Activated naive CD8-positive, alpha-beta T cell treated with anti-CD3 and anti-CD28 coated beads, Interleukin-2, amount 10 ng/mL, durations not matched to agents 7 days and 5 days (primary cell): ENCODE measurements at places on chromosomes 12 and 14.

- no peak for DNase-seq
- peaks cover 1% of the 10 kb centered on the region for H3K4me1 ChIP-seq
- H3K27me3 ChIP-seq = peaks cover 1% of the 10 kb centered on the region
- peaks cover 3% of the 10 kb centered on the region for H3K36me3 ChIP-seq
These were observed 142.1 kb downstream of the DYRK2 start for GRCh38 chr12:67790660-67791059.

DNA sequence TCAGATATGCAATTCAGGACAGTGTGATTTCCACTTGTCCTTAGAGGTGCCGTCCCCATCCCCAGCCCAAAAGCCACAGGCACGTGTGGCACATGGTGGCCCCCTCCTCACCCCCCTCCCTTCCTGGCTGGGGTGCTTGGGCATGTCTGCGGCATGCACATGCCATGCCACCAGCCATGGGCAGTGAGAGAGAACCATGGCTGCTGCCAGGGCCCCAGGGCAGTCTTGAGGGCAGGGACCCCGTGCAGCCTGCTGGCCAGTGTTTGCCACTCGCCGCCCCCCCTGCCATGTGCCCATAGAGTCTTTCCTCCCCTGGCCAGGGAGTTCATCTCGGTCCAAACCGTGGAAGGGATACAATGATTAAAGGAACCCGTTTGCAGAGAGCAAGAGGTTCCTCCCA lies 41.5 kb downstream of the TNFAIP2 start:
- H3K27ac ChIP-seq = no peak overlapping the region
- peaks cover 4% of the 10 kb centered on the region for H3K27me3 ChIP-seq
- H3K4me3 ChIP-seq = no peak overlapping the region
- DNase-seq = no peak

DNA sequence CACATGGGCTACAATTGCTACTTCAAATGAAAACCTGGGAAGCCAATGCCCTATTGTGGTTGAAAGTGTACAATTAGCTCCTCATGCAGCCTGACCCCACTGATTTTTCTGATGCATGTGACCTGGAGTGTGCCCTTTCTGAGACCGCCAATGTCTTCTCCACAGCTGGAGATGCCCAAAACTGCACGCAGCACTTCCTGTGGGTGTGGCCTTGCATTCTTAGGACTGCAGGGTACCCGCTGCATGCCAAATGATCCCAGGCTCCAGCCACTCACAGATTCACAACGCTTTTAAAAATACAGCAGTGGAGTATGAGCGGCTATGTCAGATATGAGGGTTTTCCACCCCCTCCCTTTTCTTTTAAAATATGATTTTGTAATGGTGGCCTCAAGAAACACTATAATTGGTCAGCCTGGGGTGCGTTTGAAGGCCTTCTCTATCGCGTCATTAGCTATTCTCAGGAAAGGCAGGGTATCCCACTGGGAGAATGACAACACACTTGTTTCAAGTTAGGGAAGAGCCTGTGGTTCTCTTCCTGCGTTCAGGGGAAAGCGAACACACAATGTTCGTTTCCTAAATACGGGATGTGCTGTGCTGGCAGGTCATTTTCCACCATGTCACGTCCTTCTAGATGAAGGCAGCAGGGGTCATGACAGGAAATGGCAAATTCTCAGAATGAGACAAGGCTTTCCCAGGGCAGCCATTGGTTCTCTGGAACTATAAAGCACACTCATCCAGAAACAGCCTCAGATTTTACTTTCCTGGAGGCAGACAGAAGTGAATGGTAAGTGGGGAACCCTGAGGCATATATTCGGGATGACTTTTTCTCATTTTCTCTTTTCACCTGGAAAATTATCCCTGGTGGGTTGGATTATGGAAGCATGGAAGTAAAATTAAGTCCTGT lies at the start of gene APOLD1:
Gene APOLD1 (plus strand): TSS at position 749 of the 904 bp plus-strand sequence. CDS start 33 bp downstream, at position 782.
- peaks cover 33% of the 10 kb centered on the region for H3K4me1 ChIP-seq
- DNase-seq = no peak
- peak within 1 kb of the TSS; percentile 45 for H3K27ac ChIP-seq
- peak within 1 kb of the TSS; percentile 68 for H3K4me3 ChIP-seq
- no peaks in the 10 kb centered on the region for H3K36me3 ChIP-seq

DNA sequence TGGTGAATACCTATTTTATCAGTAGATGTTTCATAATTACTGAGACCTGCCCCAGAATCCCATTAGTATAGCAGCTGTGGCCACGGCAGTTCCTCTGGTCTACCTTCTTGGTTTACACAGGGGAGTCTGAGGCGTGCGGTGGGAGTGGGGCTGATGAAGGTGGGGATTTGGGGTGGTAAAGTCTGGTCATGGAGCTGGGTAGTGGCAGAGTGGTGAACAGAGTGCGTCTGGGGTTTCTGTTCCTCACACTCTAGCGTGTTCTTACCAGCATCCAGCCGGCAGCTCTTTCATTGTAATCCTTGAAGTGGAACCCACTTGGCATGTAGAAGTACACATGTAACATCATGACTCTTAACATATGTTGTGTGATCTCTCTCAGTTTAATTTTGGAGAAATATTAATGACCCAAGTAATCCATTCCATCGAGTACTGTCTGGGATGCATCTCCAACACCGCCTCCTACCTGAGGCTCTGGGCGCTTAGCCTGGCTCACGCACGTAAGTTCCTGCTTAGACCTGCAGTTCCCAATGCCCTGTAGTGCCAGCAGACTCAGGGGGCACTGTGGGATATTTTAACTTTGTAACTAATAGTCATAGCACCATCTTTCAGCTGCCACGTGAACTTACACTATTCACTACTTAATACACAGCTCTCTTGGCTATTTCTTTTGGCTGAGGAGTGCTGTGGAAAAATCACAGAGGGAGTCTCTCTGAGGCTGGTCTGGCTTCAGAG lies 7.9 kb upstream of the DNAH10 start:
- no peak overlapping the region for H3K4me3 ChIP-seq
- peaks cover 5% of the 10 kb centered on the region for H3K4me1 ChIP-seq
- peaks cover 15% of the 10 kb centered on the region for H3K36me3 ChIP-seq
- DNase-seq = no peak
- no peak overlapping the region for H3K27ac ChIP-seq
- H3K27me3 ChIP-seq = no peaks in the 10 kb centered on the region

- no peak overlapping the region for H3K27ac ChIP-seq
- DNase-seq = no peak
- peaks cover 9% of the 10 kb centered on the region for H3K4me1 ChIP-seq
- peaks cover 1% of the 10 kb centered on the region for H3K36me3 ChIP-seq
- peaks cover 5% of the 10 kb centered on the region for H3K27me3 ChIP-seq
These were observed 16.3 kb upstream of the ABHD12B start for GRCh38 chr14:50855558-50855957.

DNA sequence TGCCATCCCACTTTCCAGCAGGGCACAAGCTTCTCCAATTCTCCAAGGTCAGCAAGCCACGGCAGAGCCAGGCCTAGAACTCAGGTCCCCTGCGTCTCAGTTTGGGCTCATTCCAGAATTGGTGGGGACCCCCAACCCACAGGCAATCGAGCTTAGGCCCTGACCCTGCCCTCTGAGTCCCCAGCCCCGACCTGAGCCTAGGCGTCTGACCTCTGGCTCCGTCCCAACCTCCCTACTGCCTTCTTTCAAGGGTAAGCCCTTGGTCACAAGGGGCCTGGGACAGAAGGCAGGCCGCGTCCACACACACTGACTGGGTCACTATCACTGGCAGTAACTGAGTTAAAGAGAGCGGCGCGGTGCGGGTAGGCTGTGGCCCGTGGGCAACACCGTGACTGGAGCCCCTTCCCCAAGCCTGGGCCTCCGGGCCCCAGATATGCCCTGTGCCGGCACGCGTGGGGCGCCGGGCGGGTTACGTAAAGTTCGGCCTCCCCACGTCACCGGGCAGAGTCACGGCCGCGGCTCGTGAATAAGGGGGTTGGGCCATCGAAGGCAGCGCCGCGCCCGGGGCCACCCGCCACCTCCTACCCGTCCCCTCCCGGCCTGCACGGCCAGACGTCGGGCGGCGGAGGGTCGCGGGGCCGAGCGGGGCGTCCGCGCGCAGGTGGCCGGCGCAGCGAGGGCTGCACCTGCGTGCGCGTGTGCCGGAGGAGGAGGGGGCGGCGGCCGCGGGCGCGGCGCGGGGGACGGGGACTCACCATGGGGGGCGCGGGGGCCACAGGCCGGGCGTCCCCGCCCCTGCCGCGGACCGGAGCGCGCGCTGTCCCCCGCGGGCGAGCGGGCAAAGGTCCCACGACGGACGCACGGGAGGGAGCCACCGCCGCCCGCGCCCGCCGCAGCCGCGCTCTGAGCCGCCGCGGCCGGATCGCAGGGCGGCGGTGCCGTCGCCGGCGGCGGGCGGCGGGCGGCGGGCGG lies 516 bp downstream of the ANKRD9 start:
- H3K27ac ChIP-seq = no peak overlapping the region
- no peaks in the 10 kb centered on the region for H3K27me3 ChIP-seq
- peak; percentile 63 for DNase-seq
- H3K4me1 ChIP-seq = peaks cover 6% of the 10 kb centered on the region
- H3K36me3 ChIP-seq = peaks cover 4% of the 10 kb centered on the region

DNA sequence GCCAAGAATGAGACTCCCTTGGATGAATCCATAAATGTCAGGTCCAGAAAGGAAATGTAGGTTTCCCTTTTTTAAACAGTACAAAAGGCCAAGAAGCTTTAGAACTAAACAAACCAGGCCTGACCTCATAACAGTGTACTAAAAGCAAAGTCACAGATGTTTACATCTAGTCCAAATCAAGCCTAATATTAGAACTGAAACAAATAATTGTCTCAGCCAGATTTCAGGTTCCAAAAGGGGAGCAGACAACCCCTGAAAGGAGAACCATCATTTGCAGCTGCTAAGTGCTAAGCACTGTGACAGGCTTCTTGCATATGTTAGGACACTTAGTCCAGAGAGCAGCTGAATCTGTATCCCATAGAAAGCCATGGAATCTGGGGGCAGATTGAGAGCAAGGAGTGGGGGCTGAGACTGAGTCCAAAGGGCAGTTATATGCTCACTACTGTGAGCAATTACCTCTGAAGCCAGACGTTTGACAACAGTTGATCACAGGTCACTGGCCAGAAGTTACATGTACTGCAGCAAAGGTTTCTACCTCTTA lies 90.1 kb downstream of the STXBP6 start:
- no peak overlapping the region for H3K4me3 ChIP-seq
- no peaks in the 10 kb centered on the region for H3K36me3 ChIP-seq
- H3K27me3 ChIP-seq = peaks cover under 1% of the 10 kb centered on the region
- H3K27ac ChIP-seq = no peak overlapping the region
- no peaks in the 10 kb centered on the region for H3K4me1 ChIP-seq
- DNase-seq = no peak

DNA sequence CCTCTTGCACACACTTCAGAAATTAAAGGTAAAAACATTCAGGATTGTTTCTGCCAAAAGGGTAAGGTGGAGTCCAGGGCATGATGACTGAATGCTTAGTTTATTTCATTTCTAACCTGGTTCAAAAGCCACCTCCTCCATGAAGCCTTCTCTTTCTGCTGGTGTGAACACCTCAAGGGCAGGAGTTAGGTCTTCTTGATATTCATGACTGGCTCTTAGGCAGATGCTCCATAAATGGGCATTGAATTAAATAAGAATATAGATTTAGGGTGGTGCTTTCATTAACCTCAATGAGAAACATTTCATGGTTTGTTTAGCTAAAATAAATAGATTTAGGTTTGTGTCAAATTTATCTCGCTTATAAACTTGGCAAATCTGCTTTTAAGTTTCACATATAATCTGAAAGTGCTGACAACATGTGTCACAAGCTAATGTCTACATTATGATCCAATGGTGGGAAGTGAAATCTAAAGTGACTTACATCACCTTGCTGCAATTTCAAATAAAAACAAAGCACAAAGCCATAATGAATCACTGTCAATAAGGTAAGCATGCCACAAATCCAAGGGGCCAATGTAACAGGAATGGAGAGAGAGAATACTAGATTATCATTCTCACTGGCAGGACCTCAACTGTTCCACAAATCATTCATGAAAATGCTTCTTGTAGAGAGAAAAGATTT lies 72.7 kb upstream of the GRIP1 start:
- H3K36me3 ChIP-seq = peaks cover 8% of the 10 kb centered on the region
- peaks cover 10% of the 10 kb centered on the region for H3K4me1 ChIP-seq
- H3K4me3 ChIP-seq = no peak overlapping the region

- no peak overlapping the region for H3K4me3 ChIP-seq
- no peaks in the 10 kb centered on the region for H3K27me3 ChIP-seq
- no peak overlapping the region for H3K27ac ChIP-seq
- DNase-seq = no peak
- H3K36me3 ChIP-seq = no peaks in the 10 kb centered on the region
These were observed 100.4 kb downstream of the TTC6 start for GRCh38 chr14:37695866-37696265.

- no peaks in the 10 kb centered on the region for H3K27me3 ChIP-seq
- no peak overlapping the region for H3K27ac ChIP-seq
- H3K4me3 ChIP-seq = no peak overlapping the region
- no peaks in the 10 kb centered on the region for H3K36me3 ChIP-seq
- DNase-seq = peak; percentile 29
These were observed 233.3 kb upstream of the PPFIA2 start for GRCh38 chr12:81992461-81992860.

GRCh38 chr12:127774828-127775227 lies 492.1 kb upstream of the TMEM132C start:
- no peak overlapping the region for H3K27ac ChIP-seq
- H3K4me1 ChIP-seq = no peaks in the 10 kb centered on the region
- H3K36me3 ChIP-seq = no peaks in the 10 kb centered on the region
- H3K27me3 ChIP-seq = no peaks in the 10 kb centered on the region
- no peak for DNase-seq

DNA sequence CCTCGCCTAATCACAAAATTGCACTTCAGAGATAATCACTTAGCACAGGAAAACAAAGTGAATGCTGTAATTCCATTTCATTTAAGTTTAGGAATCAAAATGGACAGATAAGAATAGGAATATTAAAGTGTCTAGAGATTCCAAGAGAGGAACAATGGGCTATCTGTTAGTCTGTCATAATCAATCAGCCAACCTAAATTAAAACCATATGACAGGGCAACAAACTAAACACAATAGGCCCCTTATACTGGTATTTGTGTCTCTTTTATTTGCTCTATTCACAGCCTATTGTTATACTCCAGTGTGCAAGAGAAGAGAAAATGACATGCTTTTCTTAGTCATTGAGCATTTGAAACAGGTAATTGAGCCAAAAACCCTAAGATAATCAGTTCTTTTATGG lies 259.4 kb downstream of the PRKD1 start:
- H3K36me3 ChIP-seq = no peaks in the 10 kb centered on the region
- H3K27ac ChIP-seq = no peak overlapping the region
- H3K4me3 ChIP-seq = no peak overlapping the region
- no peaks in the 10 kb centered on the region for H3K27me3 ChIP-seq

DNA sequence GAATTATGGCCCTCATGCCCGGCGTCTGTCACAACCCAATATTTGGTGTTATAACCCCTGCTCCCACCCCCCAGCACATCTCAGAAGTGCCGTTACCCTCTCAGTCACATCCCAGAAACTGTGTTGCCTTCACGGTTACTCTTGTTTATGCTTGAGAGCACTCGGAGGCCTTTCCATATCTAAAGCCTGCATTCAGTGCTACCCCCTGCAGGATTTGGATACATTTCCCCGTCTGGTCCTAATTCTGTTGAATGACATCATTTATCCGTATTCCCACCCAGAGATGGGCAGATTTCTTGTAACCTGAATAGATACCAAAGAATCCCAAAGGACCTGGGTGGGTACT lies 19.1 kb upstream of the FOS start:
- peak overlapping the region; percentile 98 for H3K27ac ChIP-seq
- peak overlapping the region; percentile 97 for H3K4me3 ChIP-seq
- DNase-seq = no peak

GRCh38 chr12:5280086-5280485 lies 151.8 kb upstream of the NTF3 start:
- H3K4me1 ChIP-seq = no peaks in the 10 kb centered on the region
- H3K27me3 ChIP-seq = peaks cover 6% of the 10 kb centered on the region
- H3K27ac ChIP-seq = no peak overlapping the region
